ENCODE measurements at places on chromosomes 4 and X.

DNA sequence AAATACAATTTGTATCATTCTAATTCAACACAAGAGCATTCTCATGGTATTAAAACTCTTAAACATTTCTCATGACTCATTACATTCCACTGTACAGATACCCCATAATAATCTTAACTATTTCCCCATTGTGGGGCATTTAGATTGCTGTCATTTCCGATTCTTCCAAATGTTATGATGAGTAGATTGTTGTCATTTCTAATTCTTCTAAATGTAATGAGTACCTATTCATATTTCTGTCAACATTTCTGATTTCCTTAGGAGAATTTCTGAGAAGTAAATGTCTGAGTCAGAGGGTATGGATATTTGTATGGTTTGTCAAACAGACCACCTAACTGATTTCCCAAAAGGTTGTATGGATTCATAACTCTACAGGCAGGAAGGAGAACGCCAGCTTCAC, 8.3 kb downstream of the S100G start:
- DNase-seq, result no peak

DNA sequence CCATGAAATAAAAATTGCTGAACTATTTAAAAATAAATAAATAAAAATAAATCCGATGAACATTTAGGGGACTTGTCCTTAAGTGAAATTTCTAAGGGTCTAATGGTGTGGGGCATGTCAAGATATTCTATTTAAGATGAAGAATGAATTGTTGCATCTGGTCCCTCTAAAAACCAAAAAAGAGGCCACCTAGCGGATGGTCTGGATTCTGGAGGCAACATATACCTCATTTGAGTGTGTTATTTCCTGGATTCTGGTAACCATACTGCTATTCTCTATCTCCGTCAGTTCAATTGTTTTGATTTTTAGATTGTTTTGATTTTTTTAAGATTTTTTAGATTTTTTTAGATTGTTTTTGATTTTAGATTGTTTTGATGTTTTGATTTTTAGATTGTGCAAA, 28.3 kb downstream of the AGTR2 start:
- no peak for DNase-seq

DNA sequence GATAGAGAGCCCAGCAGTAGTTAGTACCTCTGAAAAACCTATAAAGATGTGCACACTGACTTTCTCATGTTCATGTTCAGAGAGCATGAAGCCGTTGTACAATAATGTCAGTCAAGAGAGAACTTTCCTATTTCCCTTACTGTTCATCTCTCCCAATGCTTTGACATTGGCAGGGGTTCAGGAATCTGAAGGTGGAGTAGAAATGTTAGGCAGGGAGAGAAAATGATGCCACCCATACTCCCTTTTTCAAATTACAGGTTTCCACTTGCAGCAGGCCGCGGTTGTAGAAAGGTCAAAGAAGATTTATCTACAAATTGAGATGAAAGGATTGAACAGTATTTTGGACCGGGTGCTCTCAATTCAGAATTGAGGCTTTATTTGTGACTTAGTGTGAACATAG, 84.3 kb downstream of the DCAF8L2 start:
- no peak for DNase-seq

DNA sequence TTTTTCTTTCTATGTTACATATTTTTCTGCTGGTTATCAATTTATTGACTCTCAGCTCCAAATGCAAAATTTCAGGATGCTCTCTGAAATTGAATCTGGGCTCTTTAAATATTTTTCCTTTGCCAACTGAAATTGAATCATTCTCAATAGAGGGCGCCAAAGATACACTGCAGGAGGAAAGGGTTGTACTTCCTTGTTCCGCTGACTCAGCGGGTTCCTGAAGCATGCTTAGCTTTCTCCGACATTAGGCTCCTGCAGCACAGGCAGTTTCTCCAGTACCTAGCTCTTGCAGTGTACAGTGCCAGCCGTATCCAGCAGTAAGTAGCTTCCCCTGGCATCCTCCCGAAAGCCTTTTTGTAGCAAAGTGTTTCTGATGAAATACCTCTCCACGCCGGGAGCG, 28.8 kb upstream of the CFAP47 start:
- DNase-seq, result peak; percentile 30

- DNase-seq, result no peak
These were observed 12.6 kb upstream of the RAPGEF2 start for GRCh38 chr4:159090255-159090654.

DNA sequence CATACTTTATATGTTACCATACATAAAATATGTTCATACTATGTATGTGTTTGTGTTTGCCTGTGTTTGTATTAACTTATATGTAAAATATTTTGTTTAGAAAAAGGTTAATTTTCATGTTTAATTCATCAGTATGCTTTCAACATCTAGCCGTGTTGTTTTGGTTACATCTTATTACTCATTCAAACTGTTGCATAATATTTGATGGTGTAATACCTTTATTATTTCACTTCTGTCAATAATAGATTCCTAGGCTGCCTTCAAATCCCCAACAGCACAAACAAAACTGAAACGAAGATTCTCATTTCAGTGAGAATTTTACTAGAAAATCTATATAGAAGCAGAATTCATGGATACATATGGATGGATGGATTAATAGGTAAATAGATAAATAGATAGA, 462.3 kb upstream of the ADGRL3 start:
- no peak for DNase-seq

- no peak for DNase-seq
These were observed 857.2 kb upstream of the INTU start for GRCh38 chr4:126775485-126776106.

DNA sequence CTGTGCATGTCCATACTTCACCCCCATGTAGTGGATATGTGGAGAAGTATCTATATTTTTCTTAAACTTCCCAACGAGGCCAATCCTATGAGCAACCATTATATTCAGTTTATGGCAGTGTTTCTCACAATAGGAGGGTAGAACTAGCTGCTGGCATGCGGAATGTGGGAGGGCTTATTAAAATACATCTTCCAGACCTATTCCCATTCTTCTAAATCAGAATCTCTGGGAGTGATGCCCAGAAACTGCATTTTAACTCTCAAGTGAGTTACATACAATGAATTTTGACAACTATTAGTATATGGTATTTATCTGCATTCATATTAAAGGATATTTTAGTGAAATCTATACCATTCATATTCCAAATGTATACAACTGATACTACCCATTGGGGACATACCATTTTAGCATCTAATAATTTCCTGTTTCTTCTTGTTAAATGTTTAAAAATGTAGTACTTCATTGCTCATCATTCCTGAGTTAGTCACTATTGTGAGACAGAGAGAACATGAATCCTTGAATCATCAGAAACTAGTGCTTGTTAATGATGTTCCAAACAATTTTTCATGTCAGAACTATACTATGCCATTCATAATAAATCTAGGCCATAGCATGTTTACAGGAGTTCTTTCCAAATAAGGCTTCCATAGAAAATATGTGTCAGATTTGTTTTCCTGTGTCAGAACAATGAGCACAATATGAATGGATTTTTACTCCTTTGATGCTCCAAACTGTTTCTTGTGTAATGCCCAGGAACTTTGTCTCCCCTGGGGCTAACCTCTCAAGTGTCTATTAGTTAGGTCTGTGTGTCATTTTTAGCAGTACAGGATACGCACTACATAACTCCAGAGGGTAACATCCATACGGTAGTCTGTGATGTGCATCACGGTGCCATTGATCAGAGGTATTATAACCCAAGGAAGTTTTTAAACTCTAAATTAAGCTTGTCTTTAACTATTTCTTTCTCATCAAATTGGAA, 198.8 kb upstream of the BMP3 start:
- no peak for DNase-seq

- no peak for DNase-seq
These were observed 127.5 kb upstream of the TLR3 start for GRCh38 chr4:185941461-185941860.

GRCh38 chr4:138494931-138495330, 252.8 kb upstream of the SLC7A11 start:
- DNase-seq, result no peak

GRCh38 chrX:50771382-50771781, 42.6 kb downstream of the SHROOM4 start:
- DNase-seq, result no peak

Measured in glutamatergic neuron (in vitro differentiated cells).